ENCODE measurements at places on chromosomes 4 and X. TPM values are rescaled to one million over a fixed set of nuclear protein-coding genes. Genes with fewer than 3 reads are reported as not detected.

Gene FGG
- total RNA-seq, result under 0.01 TPM

Gene ALPK1
- 25.1 TPM for total RNA-seq

Gene ZNF157
- total RNA-seq, result 0.07 TPM

Gene ZFYVE28
- 0.93 TPM for total RNA-seq

Gene PLK4
- total RNA-seq, result 1.2 TPM

Gene PHF8
- 21.5 TPM for total RNA-seq

Gene MXRA5
- total RNA-seq, result 0.34 TPM

Gene PWWP3B
- total RNA-seq, result 0.43 TPM

Gene AREG
- 714 TPM for total RNA-seq

Gene DSPP
- not detected for total RNA-seq

Gene MAGEB10
- not detected for total RNA-seq

Gene TCEAL8
- total RNA-seq, result 68.0 TPM

Gene POLN
- 1.4 TPM for total RNA-seq

Gene CDKL2
- total RNA-seq, result 3.0 TPM

Gene HSD17B13
- total RNA-seq, result not detected

Gene SSX4
- not detected for total RNA-seq

Gene TMEM255A
- 0.43 TPM for total RNA-seq

Gene RP2
- total RNA-seq, result 23.8 TPM

Gene KLHL34
- total RNA-seq, result under 0.01 TPM

Gene TMEM156
- total RNA-seq, result 3.8 TPM

Gene RS1
- total RNA-seq, result not detected

Gene MAGEB1
- not detected for total RNA-seq

Measured in nasal cavity respiratory epithelium epithelial cell of viscerocranial mucosa (primary cell).